ENCODE measurements at places on chromosomes 13 and 19. TPM values are rescaled to one million over a fixed set of nuclear protein-coding genes. Genes with fewer than 3 reads are reported as not detected.

The PGPEP1 gene
- total RNA-seq = 20.5 TPM

The CEACAM4 gene
- not detected for total RNA-seq

The BRSK1 gene
- 1.9 TPM for total RNA-seq

The OVOL3 gene
- not detected for total RNA-seq

The RNF113B gene
- total RNA-seq = not detected

The HS6ST3 gene
- 0.11 TPM for total RNA-seq

The IGFL3 gene
- not detected for total RNA-seq

The FCHO1 gene
- total RNA-seq = 0.43 TPM

The FAM216B gene
- total RNA-seq = not detected

The PRR19 gene
- not detected for total RNA-seq

The SGCG gene
- 5.8 TPM for total RNA-seq

The CEACAM1 gene
- total RNA-seq = not detected

The ZIM2 gene
- not detected for total RNA-seq

The DAND5 gene
- total RNA-seq = not detected

The FARP1 gene
- total RNA-seq = 56.6 TPM

The AMER2 gene
- total RNA-seq = not detected

The CGB3 gene
- not detected for total RNA-seq

The RASL11A gene
- 1.1 TPM for total RNA-seq

The IGSF23 gene
- total RNA-seq = not detected

The CCL25 gene
- total RNA-seq = not detected

The SLC25A41 gene
- not detected for total RNA-seq

The RASAL3 gene
- not detected for total RNA-seq

The MAG gene
- not detected for total RNA-seq

The ADGRE2 gene
- not detected for total RNA-seq

The ATP8B3 gene
- total RNA-seq = 0.32 TPM

The IGFLR1 gene
- 1.4 TPM for total RNA-seq

The SLC6A16 gene
- not detected for total RNA-seq

The FREM2 gene
- not detected for total RNA-seq

The OR7D2 gene
- not detected for total RNA-seq

The CBY2 gene
- not detected for total RNA-seq

The ADM5 gene
- total RNA-seq = not detected

The SIGLECL1 gene
- total RNA-seq = not detected

Measured in GM23248 (cell line).